GM18507 (cell line): ENCODE measurements at places on chromosomes 12 and 14.

- DNase-seq = no peak
Observed at GRCh38 chr12:72406111-72406510, 133.9 kb downstream of the TRHDE start.

- DNase-seq = no peak
Observed at GRCh38 chr12:52091869-52092268, 12.4 kb downstream of the SMIM41 start.

DNA sequence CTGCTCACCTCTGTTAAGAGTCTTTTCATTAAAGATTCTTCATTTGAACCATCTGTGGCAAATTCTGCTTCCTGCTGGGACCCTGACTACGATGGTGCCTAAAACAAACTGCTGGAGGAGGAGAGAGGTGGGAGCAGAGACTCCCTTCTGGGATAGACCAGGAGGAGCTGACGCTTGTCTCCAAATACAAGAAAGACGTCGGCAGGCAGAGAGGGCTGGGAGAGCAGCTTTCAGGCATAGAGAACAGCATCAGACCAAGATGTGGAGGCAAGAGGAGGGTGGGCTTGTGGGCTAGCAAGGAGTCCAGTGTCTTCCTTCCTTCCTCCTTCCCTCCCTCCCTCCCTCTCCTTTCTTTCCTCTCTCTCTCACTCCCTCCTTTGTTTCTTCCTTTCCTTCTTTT, 358.6 kb downstream of the VRK1 start:
- no peak for DNase-seq

GRCh38 chr12:9027161-9028059, 38.1 kb downstream of the KLRG1 start:
- DNase-seq = no peak

DNA sequence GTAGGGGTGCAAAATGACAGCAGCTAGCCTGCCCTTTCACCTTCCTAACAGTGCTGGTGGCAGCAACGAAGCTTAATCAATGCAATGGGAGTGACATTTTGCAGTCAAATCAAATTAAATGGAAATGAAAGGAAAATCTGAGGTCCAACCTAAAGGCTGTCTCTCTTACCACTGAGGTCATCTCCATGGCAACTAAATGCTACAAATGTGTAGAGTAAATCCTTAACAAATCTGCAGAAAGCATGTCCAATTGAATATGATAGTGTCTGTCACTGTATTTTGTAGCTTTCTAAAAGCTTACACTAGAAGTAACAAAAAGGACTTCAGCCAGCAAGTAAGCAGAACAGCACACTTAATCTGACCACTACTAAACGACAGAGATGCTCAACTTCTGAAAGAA, 488.8 kb downstream of the BCAT1 start:
- no peak for DNase-seq

DNA sequence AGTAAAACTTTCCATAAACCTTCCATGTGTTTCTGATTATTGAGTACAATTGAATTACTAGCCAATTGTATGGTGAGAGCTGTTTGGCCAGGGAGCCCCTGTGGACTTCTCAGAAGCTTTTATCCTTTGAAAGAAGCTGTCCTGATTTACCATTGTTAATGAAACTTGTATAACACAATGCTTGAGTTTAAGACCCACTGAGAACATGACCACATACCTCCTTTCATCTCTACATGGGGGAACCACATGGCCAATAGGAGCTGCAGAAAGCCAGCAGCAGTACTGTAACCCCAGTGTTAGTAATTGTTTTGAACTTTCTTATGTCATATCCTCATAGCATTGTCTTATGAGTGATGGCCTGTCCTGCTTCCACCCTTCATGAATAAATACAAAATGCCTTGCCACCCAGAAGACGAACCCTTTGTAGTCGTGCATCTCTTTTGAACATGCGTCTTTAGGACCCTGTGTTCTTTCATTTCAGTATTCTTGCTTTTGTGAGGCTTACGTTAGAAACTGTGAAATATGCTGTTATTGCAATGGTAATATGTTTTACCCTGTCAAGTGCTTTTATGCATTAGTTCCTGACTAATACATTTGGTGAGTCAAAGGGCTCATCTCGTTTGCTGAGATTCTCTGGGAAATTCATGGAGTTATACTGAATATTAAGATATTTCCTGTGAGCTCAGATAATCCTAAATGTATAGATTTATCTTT, 815.7 kb downstream of the NRXN3 start:
- DNase-seq = no peak

DNA sequence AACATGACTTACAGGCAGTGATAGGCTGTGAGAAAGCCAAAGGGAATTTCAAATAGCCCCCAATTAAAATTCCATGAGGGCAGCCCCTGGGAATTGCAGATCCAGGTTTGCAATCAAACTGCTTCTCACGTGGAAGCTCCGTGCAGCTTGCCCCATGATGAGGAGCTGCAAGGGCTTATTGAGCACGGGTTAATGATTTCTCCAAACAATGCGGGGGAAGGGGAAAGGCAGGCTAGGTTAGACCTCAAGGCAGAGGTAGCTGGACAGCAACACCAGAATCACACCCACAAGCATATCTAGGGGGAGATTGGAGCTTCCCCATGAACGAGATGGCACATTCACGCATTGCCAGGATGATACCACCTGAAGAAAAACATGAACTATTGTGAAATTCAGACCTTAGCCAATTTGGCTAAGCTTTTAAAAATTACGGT, 5.0 kb upstream of the DUSP6 start:
- no peak for DNase-seq

DNA sequence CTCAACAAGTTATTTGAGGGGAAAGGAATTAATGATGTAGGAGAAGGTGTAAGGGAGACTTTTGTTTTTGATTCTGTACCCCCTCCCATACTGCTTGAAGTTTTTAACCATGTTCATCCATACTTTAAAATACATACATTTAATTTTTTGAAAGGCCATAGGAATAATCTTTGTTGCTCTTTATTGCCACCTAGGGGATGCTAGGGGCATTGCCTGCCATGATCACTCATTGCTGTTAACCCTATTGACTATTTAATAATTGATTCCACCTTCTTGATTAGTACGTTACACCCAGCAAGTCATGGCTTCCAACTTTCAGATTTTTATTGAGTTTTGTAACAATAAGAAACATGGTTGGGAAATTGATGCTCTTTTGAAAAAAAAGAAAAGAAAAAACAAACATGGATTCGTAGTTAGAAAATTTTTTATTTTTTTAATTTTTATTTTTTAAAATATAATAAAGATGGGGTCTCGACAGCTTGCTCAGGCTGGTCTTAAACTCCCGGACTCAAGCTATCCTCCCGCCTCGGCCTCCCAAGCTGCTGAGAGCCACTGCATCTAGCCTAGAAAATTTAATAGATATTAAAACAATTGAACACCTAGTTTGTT, 8.5 kb upstream of the PRKAB1 start:
- DNase-seq = no peak

GRCh38 chr14:75418850-75419768, 8.7 kb upstream of the JDP2 start:
- peak; percentile 46 for DNase-seq

- no peak for DNase-seq
Observed at GRCh38 chr12:116689979-116690744, 47.7 kb downstream of the SPRING1 start.

DNA sequence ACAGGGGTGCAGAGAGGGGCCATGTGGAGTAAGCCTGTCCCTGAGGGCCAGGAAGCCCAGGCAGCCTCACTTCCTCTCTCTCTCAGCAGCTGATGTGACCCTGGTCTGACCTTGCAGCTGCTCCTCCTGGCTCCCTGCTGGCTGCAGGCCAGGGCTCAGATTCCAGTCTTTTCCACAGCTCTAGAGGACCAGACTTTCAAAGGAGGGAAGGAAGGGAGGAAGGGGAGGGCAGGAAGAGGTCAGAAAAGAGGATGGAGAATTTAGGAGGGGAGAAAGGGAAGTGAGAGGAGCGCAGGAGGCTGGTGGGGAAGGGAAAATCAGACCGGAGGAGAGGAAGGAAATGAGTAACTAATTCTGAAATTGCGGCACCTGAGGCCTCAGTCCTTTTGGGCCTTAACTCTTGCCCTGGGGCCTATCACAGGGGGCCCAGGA, 40.9 kb upstream of the VASH1 start:
- DNase-seq = peak; percentile 57

DNA sequence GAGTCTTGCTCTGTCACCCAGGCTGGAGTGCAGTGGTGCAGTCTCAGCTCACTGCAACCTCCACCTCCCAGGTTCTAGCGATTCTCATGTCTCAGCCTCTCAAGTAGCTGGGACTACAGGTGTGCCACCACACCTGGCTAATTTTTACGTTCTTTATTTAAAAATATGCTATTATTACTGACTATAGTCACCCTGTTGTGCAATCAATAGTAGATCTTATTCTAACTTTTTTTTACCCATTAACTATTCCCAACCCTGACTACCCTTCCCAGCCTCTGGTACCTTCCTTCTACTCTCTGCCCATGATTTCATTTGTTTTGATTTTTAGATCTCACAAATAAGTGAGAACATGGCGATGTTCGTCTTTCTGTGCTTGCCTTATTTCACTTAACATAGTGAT, 2.5 kb downstream of the OXA1L start:
- DNase-seq = no peak

- no peak for DNase-seq
Observed at GRCh38 chr12:62963486-62964041, 28.6 kb upstream of the PPM1H start.

DNA sequence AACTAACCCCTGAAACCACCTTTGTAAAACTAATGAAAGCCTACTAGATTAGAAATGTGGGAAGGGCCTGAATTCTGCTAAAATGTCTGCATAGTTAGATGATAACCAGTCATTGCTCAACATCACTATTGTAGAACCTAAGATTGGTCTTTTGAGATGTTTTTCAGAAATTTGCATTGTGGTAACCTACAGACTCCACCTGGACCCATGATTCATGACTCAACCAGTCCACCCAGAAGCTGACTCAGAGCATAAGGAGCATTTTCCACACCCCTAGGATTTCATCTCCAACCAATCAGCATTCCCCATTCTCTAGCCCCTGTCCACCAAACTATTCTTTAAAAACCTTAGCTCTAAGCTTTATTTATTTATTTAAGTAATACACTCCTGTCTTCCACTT, 30.4 kb upstream of the CHGA start:
- no peak for DNase-seq

GRCh38 chr14:99744199-99744872, 48.9 kb upstream of the EML1 start:
- no peak for DNase-seq

DNA sequence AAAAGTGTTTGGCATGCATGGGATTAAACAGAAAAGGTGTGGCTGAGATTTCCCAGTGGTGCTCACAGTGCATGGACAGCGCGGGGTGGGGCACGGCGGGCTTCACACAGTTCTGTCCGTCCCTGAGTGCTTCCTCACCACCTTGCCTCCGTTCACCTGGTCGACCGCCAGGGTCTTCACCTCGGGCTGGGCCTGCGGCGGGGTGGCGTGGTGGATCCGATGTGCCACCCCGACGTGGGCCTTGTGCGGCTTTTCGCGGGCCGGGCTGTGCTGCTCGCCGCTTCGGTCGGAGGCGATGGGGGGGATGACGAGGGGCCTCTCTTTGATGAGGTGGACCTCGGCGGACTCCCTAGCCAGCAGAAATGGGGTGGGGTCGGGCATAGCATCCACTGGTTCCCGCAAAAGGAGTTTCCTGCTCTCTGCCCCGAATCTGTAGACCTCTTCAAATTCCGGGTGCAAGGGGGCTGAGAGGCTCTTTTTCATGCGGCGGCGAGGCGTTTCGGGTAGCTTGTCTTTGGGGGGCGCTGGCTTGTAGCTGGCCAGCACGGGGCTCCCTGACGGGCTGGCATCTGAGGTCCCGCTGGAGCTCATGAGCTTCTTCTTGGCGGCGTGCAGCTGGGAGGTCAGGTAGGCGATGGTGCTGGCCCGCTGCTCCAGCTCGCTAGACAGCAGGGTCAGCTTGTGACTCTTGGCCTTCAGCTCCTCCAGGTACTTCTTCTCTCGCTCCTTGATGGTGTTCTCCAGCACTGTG, 35.5 kb downstream of the CCDC92 start:
- DNase-seq = no peak

- DNase-seq = no peak
Observed at GRCh38 chr12:6074979-6075585, 49.4 kb downstream of the VWF start.

- DNase-seq = no peak
Observed at GRCh38 chr14:104385531-104386101, 193.9 kb upstream of the C14orf180 start.

DNA sequence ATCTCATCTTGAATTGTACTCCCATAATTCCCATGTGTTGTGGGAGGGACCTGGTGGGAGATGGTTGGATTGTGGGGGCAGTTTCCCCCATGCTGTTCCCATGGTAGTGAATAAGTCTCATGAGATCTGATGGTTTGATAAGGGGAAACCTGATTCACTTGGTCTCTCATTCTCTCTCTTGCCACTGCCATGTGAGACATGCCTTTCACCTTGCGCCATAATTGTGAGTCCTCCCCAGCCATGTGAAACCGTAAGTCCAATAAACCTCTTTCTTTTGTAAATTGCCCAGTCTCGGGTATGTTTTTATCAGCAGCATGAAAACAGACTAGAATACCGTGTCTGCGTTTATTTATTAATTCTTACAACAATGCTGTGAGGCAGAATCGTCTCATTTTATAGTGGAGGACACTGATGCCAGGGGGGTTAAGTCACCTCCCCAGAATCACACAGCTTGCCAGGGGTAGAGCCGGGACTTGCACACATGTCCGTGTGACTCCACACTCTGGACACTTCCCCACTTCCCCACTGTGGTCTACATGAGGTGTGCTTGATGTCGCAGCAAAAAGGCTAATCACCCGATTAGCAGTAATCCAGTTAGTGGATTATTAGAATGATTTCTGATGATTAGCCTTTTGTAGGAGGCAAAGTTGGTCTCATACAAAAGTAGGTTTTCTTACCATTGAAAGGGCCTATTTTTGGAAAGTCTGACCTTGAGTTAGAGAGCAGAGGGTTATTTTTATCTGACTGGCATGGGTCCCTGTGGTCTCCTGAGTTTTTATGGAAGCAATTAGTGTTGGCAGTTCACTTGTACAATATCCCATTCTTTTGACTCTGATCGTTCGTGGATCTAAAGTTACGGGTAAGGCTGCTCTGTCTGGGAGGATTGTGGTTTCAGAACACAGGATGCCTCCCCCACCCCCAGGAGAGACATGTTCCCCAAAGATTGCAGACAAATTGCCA, 47.4 kb upstream of the BCL7A start:
- no peak for DNase-seq

DNA sequence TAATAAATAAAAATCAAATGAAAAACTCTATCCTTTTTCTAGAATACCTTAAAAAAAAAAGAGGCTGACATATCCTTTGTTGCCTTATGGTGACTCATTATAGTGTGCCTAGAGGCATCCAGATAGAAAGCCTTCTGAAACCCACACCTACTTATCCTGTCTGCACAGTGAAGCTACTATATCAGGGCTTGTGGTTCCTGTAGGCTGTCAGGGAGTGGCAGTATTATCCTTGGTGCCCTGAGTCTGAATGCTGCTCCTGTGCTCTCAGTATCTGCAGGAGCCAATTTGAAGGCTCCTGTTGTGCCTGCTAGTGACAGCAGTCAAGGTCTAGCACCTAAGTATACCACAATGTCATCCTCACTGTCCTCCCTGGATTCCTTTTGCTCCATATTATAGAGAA, 168.4 kb upstream of the AVPR1A start:
- DNase-seq = no peak

GRCh38 chr14:77139540-77140358, 1.8 kb downstream of the ZDHHC22 start:
- DNase-seq = no peak
